Left ventricle myocardium superior (tissue), 1 donor: ENCODE measurements at places on chromosomes 2 and 18.

GRCh38 chr2:86309966-86310365 lies 27.5 kb downstream of the REEP1 start:
- DNase-seq: no peak

DNA sequence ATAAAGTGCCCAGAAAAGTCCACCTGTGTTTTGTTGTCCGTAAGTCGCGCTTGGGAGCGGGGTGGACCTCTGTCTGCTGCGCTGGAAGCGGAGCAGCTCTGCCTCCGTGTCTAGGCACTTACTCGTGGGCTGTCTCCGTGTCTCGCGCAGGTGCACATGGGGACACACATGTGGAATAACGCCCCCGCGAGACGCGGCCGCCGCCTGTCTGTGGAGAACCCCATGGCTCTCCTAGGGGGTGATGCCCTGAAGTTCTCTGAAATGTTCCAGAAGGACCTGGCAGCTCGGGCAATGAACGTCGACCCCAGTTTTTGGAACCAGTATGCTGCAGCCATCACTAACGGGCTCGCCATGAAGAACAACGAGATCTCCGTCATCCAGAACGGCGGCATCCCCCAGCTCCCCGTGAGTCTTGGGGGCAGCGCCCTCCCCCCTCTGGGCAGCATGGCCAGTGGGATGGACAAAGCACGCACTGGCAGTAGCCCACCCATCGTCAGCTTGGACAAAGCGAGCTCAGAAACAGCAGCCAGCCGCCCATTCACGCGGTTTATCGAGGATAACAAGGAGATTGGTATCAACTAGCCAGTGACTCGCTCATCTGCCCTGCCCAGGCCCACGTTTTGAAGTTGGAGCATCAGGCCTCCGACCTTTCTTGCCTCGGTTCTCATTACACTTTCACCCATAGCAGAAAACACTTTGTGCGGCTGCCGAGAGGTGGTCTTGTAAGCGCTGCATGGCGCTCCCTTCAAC lies 17.3 kb downstream of the SALL3 start:
- no peak for DNase-seq

- DNase-seq: no peak
Measured at GRCh38 chr2:156709091-156709490, 272.9 kb downstream of the GPD2 start.

DNA sequence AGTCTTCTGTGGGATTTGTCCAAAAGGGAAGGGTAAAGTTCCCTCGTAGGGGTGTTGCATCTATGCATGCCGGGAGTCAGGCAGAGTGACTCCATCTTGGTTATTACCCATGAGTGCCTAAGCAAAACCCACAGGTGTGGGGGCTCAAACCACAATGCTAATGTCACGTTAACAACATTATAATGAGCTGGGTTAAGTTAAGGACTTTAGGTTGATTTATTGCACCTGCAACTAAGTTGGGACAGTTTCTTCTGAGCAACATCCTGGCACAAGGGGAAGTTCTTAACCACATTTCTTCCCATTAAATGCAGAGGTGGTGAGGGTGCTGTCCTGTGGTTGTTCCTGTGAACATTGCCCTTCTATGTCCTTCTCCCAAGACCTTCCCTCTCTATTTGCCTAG lies 1596.8 kb upstream of the SLC39A10 start:
- no peak for DNase-seq

- no peak for DNase-seq
Measured at GRCh38 chr2:220550995-220551700, 923.7 kb downstream of the SLC4A3 start.

- DNase-seq: no peak
Measured at GRCh38 chr2:203484266-203485112, 50.6 kb downstream of the RAPH1 start.

GRCh38 chr2:182912518-182912915 lies 46.1 kb upstream of the FRZB start:
- no peak for DNase-seq

- no peak for DNase-seq
Measured at GRCh38 chr18:35071819-35072247, 30.6 kb downstream of the MAPRE2 start.

DNA sequence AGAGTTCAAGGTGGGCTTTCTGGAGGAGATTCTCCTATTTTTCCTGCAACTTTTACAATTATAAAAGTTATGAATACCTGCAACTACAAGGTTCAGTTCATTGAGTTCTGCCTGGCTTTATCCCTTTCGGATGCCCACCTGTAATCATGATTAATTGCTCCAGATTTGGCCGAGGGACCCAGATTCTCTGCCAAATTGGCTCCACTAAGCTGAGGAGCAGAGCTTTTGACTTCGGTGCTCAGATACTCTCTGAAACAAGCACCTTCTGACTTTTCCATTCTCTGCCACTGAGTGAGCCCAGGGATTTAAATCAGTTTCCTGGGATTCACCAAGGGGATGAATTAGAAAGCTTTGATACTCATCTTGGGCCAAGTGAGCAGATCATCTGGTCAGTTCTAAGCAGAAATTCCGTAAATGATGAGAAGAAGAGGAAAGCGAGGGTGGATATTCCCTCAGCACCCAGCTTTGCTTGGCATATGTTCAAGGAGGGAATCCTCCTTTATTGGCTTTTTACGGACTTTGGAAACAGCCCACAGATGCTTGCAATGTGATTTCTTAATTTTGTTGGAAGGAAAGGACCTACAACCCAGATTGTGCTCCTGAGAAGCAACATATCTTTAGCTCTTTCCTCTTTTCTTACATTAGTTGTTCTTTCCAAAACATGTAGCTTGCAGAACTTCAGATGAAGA lies 179.2 kb downstream of the SETBP1 start:
- DNase-seq: no peak

- no peak for DNase-seq
Measured at GRCh38 chr2:229313591-229313990, 42.5 kb upstream of the PID1 start.

DNA sequence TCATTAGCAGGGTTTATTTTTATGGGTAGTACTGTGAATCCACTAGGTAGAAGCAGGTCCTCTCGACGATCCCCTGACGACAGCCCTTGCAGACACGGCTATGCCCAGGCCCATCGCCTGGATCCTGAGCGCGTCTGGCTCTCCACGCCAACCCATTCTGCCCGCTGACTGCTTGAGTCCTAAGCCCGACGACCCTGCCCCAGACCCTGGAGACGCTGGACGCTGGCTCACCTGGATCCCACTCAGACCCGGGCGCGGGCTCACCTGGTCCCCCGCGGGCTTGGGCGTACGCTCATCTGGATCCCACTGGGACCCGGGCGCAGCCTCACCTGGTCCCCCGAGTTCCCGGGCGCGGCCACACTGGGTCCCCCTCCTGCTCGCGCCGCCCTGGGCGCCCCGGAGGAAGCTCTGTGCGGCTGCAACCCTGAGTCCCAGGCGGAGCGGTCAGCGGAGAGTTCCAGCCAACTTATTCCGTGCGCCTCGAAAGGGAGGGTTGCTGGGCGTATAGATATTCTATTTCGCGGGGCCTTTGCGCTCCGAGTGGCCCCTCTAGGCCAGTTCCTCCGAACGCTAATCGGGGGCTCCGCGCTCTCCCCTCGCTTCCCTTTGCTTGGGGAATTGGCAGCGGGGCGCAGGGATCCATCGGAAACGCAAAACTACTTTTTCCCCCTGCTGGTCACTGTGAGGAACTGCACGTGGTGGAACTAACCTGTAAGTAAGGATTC lies 22.4 kb upstream of the RMP24 start:
- peak; percentile 66 for DNase-seq

GRCh38 chr18:67794521-67794920 lies 278.0 kb upstream of the DSEL start:
- no peak for DNase-seq

- DNase-seq: no peak
Measured at GRCh38 chr2:10173258-10174005, 50.9 kb downstream of the RRM2 start.

DNA sequence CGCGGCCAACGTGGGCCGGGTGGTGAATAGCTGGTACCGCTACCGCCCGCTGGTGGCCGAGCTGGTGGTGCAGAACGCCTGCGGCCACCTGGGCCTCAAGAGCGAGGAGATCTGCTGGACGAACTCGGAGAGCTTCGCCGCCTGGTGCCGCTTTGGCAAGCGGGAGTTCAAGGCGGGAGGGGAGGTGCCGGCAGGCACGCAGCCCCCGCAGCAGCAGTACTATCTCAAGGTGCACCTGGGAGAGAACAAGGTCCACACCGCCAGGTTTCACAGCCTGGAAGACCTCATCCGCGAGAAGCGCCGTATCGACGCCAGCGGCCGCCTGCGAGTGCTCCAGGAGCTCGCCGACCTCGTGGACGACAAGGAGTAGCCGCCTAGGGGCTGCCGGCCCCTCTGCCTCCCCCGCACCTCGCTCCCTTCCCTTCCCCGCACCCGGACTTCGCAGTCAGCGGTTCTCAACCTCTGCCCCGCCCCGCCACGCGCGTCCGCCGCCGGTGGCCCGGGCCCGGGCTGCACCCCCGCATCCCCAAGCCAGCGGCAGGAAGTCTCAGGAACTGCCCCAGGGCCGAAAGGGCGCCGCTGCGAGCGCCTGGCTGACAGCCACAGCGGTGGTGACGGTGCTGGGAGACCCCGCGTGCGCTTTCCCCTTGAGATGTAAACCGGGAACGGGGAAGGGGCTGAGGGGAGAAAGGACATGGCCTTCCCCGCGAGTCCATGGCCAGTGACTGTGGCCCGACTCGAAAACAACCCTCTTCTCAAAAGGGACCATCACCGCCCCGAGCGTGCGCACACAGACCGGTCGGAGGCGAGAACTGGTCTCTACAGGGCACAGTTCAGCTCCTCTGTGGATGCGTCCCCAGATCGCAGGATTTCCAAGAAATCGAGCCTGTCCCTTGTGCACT lies 2.2 kb downstream of the LRATD1 start:
- DNase-seq: peak; percentile 85

- DNase-seq: no peak
Measured at GRCh38 chr2:218717262-218717661, 6.6 kb downstream of the TTLL4 start.

DNA sequence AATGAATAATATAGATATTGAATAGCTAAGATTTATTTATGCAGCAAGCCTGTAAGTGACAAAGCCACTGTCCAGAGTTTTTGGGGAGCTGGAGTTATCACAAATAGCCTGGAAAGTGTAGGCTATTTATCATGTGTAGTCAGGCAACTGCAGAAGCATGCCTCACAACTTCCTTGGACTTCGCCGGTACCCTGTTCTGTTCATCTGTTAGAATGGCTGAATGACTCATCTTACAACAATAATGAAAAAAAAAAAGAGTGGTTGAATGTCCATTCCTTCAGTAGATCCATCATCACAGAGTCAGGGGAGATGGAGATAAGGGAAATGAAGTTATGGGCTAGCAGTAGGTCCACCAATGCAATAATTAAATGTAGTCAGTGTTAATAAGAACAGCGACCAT lies 24.0 kb upstream of the ATP5MC3 start:
- DNase-seq: no peak

DNA sequence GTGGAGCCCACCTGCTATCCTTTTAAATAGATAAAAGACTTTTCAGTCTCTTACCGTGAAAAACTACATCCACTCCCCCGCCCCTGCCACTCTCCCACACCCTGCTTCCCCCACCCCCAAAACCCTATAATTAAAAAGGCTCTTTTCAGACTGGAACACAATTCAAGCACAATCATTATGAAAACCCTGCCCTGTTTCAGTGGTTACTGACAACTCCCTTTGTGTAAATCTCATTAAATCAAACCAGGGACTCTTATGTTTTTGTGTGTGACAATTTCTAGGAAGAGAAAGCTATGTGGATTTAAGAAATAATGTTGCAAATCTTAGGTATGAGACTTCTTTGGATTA lies 21.0 kb upstream of the ZNF532 start:
- no peak for DNase-seq

- DNase-seq: no peak
Measured at GRCh38 chr2:195595825-195596224, 61.2 kb upstream of the SLC39A10 start.

DNA sequence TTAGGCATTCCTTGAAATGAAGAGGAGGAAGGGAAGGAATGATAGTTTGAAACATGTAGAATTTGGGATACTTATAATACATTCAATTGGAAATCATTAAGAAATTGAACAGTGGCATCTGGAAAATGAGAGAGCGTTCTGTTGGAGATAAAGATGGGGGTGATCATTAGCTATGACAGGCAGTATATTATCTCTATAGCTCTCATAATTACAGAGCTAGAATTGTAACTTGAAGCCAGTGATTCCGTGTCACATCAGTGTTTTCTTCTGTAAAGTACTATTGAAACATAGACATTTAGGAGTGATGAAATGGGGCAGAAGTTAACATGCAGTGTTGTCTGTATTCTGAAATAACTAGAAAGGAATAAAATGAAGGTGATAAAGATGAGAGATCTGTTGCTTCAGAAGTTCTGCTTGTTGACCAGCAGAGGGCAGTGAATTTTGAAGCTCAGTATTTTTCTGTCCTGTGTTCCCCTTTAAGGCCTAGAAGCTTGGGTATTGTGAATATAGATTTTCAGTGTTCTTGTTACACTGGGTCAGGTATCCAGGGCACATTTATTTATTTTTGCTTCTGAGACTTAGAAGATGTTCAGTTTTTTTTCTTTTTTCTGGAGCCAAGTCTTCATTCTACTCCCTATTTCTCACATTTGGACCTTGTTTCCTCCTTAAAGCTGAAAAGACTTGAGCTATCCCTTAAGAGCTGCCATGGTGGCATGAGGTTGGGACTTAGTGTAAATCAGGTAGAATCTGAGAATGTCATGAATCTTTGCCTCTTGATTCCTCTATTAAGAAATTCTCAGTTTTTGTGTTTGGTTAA lies 157.4 kb downstream of the TAF4B start:
- DNase-seq: no peak

DNA sequence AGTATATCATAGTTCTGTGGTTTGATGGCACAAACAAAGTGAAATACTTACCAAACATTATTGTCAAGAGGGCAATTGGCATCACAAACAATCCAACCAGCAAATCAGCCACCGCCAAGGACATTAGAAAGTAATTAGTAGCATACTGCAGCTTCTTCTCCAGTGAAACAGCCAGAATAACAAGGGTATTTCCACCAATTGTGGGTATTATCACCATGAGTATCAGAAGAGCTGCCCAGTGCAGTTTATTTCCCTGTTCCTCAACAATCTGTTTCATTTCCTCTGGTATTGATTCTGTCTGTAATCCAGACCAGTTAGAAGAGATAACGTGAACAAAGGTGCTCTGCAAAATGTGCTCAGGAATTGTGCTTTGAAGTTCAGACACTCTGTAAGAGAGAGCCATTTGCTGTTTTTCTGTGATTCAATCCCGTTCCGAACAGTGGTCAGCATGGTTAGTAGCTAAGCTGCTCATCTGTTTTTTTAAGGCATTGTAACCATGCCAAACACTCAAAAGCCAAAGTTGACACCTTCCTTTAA lies 1.4 kb downstream of the HTR2B start:
- no peak for DNase-seq

GRCh38 chr2:170202437-170202836 lies 24.5 kb downstream of the MYO3B start:
- DNase-seq: no peak

DNA sequence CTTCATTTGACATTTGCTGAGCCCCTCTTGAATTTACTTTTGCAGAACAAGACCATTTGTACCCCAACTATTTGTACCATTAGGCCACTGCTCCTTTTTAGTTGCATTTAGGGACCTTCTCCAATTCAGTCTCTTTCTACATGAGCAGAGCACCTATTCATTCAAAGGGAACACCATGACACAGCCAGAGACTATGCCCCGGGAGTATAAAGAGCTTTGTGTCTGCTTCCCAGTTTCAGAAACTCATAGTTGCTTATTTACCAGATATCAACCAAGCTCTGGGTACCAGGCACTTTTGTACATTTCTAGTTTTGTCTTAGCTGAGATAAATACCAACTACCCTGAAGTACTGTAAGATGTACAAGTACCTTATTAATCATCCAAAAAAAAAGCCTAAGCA lies 269.1 kb upstream of the SIX3 start:
- no peak for DNase-seq

GRCh38 chr18:46622999-46623398 lies 34.0 kb downstream of the LOXHD1 start:
- no peak for DNase-seq

GRCh38 chr18:55927831-55928230 lies 339.8 kb upstream of the TCF4 start:
- no peak for DNase-seq
